ENCODE measurements at places on chromosomes 16 and 17.

DNA sequence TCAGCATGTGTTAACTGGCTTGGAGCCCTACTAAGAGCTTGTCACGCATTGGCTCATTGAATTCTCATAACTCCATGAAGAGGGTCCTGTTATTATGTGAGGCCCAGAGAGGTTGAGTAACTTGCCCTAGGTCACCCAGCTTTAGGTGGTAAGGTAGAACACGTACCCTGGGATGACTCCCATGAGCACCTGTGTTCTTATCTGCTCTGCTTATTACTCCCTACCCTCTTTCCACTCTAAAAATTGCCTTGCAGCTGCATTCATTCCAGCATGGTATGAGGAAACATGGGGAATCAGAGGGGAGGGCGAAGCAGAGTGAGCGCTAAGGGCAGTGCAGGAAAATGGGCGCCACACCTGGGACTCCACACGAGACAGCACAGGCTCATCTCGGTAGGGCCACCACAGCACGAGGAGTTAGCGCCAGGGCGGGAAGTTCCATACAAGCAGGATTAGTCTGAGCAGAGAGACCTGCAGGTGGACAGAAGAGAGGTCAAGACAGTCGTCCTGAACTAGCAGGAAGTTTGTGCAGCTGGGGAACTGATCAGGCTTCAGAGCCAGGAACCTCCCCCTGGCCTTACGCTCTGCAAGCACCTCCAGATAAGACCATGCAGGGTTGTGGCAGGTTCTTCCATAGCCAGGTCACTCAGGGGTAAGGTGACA lies 10.1 kb downstream of the COPZ2 start:
- no peak for DNase-seq

GRCh38 chr16:78309763-78310162 lies 210.3 kb downstream of the WWOX start:
- DNase-seq = no peak

DNA sequence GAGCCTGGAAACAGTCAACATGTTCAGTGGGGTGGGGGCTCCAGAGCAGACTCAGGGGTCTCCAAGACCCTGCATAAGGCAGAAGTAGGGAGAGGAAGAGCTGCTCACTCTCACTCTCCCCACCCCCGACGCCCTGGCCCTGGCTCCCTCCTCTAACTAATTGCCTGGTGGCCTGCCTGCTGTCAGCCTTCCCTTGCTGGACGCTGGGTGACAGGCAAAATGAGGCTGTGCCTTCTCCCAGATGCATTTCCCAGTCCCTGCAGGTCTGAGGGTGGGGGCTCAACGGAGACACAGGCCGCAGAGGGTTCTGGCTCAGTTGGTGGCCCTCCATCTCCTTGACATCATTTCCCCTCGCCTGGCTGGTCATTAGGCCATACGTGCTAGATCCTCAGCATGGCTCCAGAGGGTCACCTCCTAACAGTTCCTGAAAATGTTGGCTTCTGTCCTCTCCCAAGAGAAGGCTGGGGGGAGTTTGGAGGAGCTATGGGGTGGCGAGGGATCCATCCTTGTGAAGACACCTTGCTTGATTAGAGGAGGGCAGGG lies 1.4 kb downstream of the FMNL1 start:
- DNase-seq = no peak

GRCh38 chr17:80032614-80033171 lies 3.0 kb downstream of the TBC1D16 start:
- no peak for DNase-seq

DNA sequence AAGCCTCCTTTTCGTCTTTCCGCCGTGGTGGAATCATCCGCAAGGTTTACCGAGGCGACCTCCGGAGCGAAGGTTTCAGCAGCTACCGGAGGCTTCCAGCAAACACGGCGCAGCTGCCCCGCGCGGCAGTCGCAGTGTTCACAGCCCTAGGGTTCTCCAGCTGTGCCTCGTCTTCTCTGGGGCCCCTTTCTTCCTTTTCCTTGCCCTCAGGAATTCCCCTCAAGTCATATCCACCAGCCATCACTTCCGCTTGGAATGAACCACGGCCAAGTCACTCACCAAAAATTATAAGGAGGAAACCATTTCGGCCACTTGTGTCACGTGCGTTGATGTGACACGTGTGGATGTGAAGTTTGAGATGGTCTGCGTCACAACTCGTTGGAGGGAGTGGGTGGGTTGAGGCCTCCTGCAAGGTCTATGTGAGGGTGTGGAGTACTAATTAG lies 636 bp upstream of the ERN1 start:
- no peak for DNase-seq

- peak; percentile 87 for DNase-seq
These were observed 2.0 kb downstream of the CORO7 start for GRCh38 chr16:4414187-4414917.

DNA sequence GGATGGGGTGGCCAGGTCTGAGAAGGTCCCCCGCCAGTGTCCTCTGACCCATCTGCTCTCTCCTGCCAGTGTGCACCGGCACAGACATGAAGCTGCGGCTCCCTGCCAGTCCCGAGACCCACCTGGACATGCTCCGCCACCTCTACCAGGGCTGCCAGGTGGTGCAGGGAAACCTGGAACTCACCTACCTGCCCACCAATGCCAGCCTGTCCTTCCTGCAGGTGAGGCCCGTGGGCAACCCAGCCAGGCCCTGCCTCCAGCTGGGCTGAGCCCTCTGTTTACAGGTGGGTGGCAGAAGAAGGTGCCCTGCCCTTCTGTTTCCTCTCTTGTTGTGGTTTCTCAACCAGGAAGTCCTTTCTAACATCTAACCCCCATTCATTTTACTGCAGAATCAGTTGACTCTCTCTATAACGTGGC lies 7.1 kb downstream of the ERBB2 start:
- no peak for DNase-seq

GRCh38 chr16:87828907-87829621 lies 40.2 kb downstream of the SLC7A5 start:
- no peak for DNase-seq

GRCh38 chr16:47705266-47705665 lies 244.1 kb downstream of the PHKB start:
- DNase-seq = no peak

DNA sequence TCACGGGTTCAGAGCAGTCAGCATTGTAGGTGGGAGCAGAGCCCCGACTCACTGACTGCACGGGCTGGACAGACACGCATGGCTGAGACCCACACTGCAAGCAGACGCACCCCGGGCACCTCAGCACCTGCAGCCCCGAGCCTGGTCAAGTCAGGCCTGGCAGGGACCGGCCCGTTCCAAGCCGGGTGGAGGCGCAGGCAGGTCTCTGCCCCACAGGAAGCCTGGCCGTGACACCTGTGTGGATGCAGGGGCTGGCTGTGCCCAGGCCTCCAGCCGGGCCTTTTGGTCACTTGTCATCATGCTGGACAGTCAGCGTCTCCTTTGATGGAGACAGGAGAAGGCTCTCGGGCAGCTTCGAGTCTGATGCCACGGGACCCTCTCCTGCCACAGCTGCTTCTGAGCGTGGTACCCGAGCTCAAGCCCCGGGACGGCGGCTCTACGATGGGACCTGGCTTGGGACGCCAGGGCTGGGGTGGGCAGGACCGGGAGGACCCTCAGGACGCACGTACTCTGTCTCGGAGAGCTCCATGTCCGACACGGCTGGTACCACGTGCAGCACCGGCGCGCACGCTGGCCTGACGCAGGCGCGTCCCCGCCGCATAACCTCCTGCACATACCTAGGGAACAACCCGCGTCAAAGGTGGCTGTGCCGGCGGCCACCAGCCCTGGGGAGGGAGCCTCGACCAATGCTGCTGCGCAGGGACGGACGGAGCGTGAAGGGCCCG lies 7.9 kb downstream of the PDIA2 start:
- no peak for DNase-seq

- no peak for DNase-seq
These were observed 25.7 kb downstream of the MMD start for GRCh38 chr17:55395803-55396505.

- no peak for DNase-seq
These were observed 43.9 kb downstream of the CCT6B start for GRCh38 chr17:34917381-34917780.

DNA sequence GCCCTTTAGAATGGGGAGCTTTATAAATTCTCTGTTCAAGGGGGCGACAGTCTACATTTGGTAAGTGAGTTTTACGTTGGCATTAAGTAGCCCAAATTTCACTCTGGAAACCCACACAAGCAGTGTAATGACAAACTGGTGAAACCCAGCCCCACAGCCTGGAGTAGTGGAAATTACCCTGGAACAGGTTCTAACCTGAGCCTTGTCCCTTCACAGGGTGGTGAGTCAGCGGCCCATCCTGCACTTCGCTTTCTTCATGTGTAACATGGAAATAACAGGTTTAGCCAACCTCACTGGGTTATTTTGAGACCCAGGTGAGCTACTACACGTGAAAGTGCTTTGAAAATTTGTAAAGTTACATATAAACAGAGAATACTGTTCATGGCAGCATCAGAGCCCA lies 3.5 kb upstream of the TLCD3A start:
- DNase-seq = no peak

GRCh38 chr17:81037026-81037797 lies 2.3 kb downstream of the BAIAP2 start:
- DNase-seq = no peak

DNA sequence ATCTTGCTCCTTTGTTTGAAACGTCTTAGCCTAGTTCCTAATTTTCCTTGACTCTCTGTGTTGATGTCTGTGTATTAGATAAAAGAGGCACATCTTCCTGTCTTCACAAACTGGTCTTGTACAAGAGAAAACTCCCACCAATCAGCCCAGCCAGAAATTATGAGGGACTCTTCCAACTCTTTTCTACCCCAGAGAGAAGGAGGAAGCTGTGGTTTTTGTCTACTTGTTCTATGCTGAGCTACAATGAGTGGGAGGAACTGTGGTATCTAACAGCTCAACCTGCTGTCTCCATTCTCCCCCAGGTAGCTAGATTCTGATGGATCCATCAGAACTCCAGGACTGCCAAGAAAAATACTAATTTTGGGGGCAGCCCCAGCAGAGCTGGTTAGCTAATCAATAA lies 392.5 kb downstream of the HS3ST3B1 start:
- DNase-seq = no peak

DNA sequence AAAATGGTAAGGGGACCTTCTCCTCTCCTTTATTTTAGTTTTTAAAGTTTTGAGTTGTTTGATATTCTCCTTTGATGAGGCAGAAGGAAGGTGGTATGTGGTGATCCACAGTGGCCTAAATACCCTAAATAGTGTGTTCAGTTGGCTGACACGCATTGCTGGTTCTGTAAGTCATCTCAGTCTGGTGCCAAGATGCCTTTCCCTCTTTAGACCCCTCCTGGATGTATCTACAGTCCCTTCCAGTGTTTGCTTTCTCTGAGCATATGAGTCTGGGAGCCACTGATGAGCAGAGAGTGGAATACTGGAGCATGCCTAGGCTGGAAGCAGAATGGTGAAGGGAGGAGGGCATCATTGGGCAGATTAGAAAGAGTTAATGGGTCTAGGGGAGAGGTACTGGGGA lies 64.5 kb downstream of the NEUROD2 start:
- DNase-seq = no peak

DNA sequence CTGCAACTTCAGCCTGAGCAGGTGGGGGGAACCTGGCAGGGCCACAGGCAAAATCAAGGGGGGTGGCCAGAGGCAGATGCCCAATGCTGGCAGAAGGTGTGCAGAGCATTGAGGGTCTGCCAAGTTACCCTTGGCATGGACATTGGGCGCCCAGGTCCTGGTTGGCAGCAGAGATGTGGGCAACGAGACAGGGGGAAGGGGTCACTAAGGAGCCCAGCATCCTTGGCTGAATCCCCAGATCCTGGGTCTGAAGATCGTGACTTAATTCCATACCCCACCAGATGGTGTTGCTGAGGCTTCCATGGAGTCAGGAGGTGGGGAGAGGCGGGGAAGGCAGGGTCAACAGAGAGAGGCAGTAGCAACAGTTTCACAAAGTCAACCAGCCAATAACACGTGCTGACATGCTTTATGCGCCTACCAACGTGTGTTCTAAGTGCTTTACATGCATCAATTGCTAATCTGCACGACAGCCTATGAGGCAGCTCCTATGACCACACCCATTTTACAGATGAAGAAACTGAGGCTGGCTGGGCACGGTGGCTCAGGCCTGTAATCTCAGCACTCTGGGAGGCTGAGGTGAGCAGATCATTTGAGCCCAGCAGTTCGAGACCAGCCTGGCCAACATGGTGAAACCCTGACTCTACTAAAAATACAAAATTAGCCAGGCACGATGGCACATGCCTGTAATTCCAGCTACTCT lies 83.3 kb downstream of the GSG1L start:
- DNase-seq = no peak

DNA sequence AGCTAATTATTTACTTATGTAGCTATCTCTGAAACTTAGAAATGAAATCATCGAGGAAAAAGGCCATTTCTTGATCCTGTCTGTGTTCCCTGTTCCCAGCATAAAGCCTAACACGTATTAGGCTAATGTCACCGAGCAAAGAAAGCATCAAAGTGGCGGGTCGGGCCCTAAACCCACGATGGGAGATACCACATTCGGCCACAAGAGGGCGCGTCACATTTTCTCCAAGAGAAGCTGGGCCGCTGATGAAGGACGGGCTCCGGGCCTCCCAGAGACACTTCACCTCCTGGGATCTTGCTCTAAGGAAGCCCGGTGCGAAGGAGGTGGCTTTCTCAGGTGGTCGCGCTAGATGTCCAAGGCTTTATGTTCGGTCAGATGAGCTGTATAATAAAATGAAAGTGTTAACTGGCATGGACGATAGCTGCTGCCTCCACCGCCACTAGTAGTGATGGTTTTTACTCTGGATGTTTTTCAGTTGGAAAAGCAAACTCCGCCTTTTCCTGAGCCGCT lies 853 bp upstream of the PDK2 start:
- DNase-seq = peak; percentile 80

DNA sequence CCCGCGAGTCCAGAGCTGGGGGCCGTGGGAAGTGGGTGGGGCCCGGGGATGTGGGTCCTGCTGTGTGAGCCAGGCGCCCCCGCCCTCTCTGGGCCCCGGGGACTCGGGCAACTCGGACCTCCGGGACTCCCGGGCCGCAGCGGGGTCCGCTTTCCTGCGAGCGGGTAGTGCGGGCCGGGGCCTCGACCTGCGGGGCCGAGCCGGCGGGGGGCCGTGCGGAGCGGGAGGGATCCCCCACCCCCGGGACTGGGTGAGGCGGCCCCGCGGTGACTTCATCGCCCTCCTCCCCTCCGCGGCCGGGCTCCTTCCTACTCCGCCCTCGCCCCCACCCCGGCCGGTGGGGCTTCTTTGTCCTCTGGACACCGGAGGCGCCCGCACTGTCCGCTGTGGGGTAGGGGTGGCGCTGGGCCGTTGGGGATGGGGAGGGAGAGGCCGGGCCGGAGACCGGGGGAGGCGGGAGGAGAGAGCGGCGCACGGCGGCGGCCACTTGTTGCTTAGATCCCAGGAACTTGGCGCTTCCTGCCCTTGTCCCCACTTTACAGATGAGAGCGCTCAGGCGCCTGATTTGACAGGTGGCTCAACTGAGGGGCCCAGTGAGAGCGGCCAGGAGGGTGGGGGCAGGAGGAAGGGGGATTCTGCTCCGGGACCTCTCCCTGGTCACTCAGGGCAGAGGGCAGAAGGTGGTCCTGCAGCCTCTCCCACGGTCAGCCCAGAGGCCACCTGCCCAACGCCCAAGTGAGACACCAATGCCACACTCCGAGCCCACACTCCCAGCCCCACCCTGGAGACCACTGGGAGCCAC lies 874 bp downstream of the CMTM3 start:
- no peak for DNase-seq

- no peak for DNase-seq
These were observed 84.2 kb downstream of the TMC6 start for GRCh38 chr17:78044280-78044835.

Data from stimulated activated CD8-positive, alpha-beta memory T cell treated with anti-CD3 and anti-CD28 coated beads, Interleukin-7, amount 100 ng/mL, for 48 hours (primary cell).